ENCODE measurements at places on chromosomes 2 and 18.

GRCh38 chr18:7778181-7778580, 211.1 kb downstream of the PTPRM start:
- no peak for DNase-seq

GRCh38 chr2:228556717-228557116, 375.2 kb upstream of the SPHKAP start:
- no peak for DNase-seq

DNA sequence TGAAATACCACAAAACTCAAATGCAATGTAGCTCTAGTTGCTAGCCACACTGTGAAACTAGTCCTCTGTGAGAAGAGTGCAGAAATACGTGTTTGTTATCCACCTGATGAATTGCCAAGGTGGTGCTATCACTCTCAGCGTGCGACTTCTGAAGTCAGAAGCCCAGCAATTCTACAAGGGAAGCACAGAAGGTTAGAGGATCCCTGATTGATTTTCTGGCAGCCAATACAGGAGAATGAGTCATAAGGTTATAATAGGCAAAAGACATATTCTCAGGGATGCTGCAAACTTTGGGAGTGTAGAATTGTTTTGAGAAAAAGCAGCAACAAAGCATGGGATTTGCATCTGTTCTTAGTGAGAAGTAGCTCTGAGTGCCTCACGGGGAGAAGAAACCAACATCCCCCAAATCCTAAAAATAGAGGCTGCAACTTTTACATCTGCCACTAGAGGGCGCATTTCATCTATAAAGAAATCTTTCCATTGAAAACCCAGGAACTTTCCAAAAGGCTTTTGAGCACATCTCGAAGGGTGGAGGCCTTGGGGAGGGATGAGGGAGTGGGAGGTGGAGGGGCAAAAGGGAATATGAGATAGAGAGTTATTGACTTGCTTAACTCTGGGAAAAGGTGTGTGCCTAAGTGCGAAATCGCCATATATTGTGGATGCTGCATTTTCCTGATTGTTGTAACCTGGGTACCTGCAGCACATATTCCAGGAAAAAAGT, 78.0 kb downstream of the TMEM182 start:
- peak; percentile 45 for DNase-seq

DNA sequence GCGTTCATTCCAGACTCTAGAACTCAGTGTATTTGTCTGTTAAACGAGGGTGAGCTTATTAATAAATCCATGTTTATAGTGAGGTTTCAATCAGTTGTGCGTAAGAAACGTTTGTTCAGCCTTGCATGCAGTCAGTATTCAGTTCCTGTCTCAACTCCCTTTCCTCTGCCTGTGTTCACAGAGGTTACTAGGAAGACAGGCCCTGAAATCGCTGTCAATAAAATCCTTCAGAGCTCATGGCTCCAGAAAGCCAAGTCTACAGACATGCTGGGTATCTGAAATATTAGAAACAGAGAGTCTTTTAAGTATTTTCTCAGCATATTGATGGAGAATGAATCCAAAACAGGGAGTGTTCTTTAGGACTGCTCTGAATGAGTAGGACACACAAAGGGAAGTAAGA, 75.4 kb downstream of the KLF7 start:
- DNase-seq = no peak

DNA sequence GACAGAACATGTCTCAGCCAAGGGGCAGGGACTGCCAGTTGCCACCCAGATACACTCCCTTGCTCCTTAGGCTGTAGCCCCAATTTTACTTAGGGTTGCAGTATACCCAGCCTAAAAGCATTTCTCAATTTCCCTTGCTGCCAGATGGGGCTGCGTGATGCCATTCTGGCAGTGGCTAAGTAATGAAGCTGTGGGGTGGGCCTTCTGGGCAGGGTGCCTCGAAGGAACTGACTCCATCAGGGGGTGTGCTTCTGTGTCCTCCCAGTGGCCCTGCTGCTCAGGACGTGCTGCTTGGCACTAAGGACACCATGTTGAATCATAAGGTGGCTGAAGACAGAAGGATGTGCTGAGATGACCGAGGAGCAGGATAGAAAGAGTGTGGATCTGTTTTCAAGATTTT, 74.2 kb downstream of the VWA3B start:
- DNase-seq = no peak

DNA sequence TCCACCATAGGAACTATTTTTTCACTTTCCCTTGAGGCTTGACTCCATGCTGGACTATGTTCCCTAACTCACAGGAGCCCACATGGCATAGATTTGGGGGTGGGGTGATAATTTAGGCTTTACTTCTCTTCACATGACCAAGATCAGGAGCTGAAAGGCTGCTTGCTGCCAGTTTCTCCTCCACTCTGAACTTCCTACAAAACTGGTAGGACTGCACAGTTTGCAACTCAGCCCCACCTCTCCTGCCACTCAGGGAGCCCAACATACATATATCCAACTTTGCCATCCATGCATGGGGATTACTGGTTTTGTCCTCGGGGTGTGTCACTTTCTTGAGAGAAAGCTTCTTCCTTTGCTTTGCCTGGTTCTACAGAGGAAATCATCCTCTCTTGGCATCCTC, 14.2 kb downstream of the INO80D start:
- DNase-seq = no peak

DNA sequence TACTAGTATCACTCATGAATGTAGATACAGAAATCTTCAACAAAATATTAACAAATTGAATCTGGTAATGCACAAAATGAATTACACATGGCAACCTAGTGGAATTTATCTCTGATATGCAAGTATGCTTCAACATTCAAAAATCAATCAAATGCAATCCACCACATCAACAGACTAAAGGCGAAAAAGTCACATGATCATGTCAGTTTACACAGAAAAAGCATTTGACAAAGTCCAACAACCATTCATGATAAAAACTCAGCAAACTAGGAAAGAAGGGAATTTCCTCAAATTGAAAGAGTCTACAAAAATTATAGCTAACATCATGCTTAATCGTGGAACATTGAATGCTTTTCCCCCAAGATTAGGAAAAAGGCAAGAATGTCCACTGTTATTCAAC, 150.5 kb upstream of the BCL2L11 start:
- DNase-seq = no peak

GRCh38 chr2:223563462-223563861, 38.7 kb downstream of the SCG2 start:
- no peak for DNase-seq

GRCh38 chr2:85813982-85814801, 60.4 kb downstream of the ATOH8 start:
- peak; percentile 87 for DNase-seq

GRCh38 chr18:79523736-79524180, 128.0 kb downstream of the NFATC1 start:
- peak; percentile 83 for DNase-seq

GRCh38 chr2:46297546-46298271, 502 bp downstream of the EPAS1 start:
- peak; percentile 74 for DNase-seq
